ENCODE measurements at places on chromosomes 7 and 10.

GRCh38 chr7:140165422-140165821 lies 11.4 kb downstream of the KDM7A start:
- peak; percentile 66 for DNase-seq

- no peak for DNase-seq
Measured at GRCh38 chr7:55235115-55235514, 130.0 kb upstream of the LANCL2 start.

DNA sequence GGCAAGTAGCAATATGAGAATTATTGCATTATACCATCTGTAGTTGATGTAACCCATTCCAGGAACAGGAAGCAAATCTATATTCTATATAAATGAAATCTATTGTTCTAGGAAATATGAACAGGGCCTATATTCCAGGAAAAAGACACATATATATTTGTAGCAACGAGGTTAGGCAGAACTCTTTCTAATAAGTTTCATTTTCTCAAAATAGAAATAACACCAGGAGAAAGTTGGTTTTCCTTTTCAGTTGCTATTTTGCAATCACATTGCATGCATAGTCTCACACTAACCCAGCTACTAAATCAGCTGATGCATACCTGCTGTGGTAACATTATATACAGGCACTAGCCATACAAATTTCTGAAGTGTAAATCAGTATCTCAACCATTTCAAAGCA lies 6.2 kb upstream of the IFIT2 start:
- peak; percentile 60 for DNase-seq

GRCh38 chr10:103617602-103618385 lies 124.3 kb downstream of the NEURL1 start:
- DNase-seq = no peak

DNA sequence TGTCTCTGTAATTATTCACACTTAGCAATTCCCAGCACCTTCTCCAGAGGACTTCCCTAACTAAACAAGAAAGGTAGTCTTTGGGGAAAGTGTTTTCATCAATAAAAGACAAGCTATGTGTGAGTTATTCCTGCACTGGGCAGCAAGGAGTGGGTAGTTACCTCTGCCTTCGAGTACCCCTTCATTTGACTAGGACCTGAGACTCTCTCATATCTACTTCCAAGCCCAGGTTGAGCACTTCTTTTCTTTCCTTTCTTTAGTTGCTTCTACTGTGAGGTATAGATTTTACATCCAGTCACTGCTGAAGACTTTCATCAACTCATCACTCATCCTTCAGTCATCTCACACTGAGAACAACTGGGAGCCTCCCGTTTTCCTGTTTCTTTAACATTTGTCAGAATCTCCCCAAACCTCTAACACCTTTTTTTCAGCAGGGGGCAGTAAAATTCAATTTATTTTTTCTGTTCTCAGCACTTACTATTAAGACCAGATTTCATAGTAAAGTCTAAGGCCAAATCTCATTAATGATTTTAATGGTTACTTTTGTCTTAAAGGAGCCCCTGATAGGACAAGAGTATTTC lies 80.1 kb upstream of the PRSS1 start:
- DNase-seq = no peak

DNA sequence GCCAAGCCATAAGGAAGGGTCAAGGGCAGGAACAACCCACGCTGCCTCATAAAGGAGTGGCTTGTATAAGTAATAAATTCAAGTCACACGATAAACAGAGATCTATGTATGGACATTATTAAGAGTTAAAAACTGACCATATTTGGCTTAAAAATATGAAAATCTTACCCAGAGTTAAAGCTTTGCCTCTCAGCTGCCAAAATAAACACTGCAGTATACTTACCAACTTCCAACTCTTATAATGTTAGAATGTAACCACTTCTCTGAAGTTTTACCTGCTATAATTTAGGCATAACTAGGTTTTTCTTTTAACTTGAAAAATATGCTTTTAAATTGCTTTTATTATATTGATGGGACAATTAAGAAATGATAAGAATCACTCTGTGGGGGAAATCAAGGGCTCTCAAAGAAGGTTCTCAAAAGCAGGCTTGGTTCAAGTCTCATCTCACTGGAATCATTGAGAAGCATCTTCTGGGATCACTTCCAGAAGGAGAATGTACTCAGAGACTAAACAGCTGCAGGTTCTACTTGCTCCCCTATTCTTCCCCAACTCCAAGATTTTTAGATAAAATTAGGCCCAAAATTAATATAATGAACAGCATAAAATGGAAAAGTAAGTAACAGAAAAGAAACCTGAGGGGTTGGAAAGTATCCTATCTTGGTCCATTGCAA lies 16.1 kb upstream of the CAV2 start:
- no peak for DNase-seq

- DNase-seq = no peak
Measured at GRCh38 chr10:66455304-66455703, 470.5 kb upstream of the LRRTM3 start.

GRCh38 chr7:24434972-24435371 lies 138.3 kb upstream of the PALS2 start:
- DNase-seq = no peak

DNA sequence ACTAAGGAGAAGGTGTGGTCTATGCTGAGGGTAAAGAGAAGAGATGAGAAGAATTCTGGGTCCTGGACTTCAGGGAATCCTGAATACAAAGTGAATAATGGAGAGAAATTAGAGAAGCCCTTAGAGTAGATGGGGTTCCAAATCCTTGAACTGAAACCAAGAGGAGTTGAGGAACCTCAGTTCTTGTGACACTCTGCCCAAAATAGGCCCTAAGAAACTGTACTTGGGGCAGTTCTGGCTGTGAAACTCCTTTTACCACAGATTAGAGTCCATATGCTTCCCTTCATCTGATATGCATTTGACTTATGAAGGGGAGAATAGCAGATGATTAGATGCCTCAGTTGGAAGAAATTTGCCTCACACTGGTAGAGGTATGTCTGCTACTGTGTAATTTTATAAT lies 19.0 kb downstream of the TES start:
- DNase-seq = no peak

DNA sequence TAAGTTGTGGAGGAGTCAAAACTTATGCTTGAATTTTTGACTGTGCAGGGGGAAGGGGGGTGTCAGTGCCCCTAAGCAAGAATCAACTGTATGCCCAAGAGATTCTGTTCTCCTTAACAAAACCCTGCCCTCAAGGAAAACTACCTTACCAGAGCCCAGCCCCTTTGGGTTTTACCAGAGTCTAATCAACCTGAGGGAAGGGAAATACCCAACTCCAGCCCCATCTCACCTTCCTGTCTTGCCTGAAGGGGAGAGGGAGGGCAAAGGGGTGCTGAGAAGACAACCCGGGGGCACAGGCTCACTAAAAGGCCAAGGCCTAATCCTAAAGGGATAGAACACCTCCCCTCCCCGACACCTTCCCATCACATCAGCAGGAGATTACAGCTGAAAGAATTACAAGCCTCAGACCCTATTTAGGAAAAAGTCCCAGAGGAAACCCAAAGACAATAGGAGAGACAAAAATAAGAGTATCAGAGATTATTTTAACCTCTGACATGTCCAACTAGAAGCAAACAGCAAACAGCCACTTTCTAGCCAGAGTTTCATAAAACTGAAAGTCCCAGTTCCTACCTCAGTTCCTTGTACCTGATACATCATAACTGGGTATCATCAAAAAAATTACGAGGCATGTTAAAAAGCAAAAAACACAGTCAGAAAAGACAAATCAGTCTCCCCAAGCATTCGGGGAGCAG lies 26.8 kb upstream of the C7orf33 start:
- DNase-seq = no peak

DNA sequence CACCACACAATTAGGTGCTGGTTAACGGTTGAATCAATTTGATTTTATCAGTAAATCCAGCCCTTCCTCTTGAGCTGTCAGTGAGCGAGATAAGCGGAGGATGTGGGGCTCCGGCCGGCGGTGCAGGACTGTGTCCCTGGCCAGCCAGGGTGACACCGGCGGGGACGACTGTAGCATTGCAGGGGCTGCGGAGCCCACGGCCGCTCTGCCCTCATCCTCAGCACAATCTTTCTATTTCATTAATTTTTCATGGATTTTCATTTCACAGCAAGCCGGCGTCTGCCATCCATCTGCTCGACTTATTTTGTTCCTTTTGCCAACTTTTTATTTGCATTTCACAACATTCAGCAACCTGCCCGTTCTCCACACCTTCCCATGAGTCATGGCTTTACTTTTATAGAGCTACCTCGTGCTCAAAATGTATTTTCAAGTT lies 4.7 kb downstream of the ADARB2 start:
- no peak for DNase-seq

- no peak for DNase-seq
Measured at GRCh38 chr10:1035201-1035600, 9.5 kb upstream of the IDI2 start.

DNA sequence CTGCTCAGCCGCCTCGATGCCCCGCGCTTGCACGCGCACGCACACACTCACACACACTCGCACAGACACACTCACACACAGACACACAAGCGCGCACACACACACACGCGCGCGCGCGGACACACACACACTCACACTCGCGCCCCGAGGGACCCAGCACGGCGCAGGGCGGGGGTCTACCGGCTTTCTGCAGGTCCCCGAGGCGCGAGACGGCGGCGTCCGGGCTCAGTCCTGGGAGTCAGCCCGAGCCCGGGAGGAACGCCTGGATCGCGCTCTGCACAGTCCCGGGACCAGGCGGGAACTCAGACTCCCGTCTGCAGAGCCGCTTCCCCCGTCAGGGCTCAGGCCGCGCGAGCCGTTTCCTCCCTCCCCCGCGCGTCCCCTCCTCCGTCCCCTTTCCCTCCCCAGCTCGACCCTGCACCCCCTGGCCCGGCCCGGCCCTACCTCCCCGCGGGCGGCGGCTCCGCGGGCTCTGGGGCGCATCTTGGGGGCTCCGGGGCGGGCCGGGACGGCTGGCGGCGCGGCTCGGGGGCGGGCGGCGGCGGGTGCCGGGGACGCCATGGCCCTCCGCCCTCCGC lies 464 bp downstream of the DENND2A start:
- DNase-seq = no peak

DNA sequence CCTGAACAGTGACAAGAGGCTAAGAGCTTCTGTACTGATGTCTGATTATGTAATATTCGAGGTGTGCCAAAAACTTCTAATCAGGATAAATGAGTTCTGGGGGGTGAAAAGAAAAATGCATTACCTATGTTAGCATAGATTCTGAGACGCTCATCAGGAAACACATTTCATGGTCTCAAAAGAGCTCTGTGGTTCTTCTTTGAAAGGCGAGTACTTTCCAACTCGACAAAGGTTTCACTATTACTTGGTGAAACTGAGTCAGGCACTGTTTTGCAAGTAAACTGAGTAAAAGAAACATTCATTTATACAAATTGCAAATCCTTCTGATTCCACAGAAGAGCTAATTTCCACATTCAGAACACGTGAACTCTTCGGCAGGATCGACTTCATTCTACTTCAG lies 523.2 kb downstream of the GATA3 start:
- no peak for DNase-seq

GRCh38 chr10:80171248-80171660 lies 34.1 kb downstream of the ANXA11 start:
- DNase-seq = no peak

GRCh38 chr7:33698041-33698440 lies 207.3 kb upstream of the BMPER start:
- DNase-seq = no peak

GRCh38 chr7:74294191-74294998 lies 5.2 kb downstream of the CLIP2 start:
- DNase-seq = peak; percentile 70

GRCh38 chr7:153951316-153951715 lies 100.9 kb upstream of the DPP6 start:
- DNase-seq = no peak

DNA sequence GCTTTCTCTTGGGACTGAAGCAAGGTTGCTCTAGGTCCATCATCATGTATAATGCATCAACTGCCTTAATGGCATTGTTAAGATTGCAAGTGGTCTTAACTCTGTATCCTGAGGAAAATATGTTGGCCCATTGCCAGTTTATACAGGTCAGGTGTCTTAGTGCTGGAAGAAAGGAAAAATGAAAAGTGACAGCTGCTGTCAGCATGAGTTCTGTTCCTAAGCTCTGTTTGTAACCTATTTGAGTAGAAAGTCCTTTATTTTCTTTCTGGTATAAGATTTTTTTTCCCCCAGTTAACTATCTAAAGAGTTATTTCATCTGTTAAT lies 127.2 kb downstream of the SRI start:
- DNase-seq = no peak

GRCh38 chr10:132465889-132466519 lies 69.0 kb downstream of the PWWP2B start:
- no peak for DNase-seq

DNA sequence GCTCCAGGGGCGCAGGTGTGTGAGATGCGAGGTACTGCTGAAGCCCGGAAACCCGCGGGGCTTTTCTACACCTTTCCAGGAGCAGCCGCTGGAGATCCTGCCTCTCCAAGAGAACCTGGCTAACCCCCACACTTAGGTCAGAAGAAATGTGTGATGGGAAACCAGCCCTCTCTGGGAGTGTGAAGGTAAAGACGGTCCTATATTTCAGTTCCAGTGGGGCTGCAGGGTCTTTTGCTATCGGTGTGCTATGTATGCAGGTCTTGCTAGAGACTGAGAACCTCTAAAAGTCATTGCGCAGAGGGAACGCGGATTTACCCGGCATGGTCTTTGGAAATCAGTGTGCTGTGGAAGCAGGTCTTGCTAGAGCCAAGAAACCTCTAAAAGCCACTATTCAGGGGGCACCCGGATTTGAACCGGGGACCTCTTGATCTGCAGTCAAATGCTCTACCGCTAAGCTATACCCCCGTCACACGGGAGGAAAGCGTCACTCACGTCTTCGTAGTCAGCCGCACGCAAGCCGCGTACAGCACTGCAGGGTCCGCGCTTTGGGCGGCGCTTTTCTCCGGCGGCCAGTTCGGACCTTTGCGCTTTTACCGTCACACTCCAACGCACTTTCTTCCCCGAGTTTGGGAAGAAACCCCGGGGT lies 46.0 kb downstream of the ZNF777 start:
- DNase-seq = peak; percentile 16

DNA sequence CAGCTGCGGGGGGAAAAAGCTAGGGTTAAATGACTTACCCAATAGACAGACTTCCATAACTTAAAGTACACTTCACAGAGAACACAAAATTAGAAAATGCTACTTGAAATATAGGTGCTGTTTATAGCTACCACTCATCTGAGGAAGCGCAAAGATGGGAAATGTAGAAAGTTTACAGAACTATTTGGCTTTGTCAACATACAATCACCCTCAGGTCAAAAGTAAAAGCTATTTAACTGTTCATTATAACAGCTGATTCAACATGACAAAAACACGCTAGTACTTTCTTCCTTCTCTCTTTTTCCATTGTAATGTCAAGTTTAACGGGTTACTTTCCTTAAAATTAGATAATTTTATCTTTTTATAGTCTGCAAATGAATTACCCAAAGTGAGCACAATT lies 51.2 kb downstream of the PUS7 start:
- DNase-seq = no peak

DNA sequence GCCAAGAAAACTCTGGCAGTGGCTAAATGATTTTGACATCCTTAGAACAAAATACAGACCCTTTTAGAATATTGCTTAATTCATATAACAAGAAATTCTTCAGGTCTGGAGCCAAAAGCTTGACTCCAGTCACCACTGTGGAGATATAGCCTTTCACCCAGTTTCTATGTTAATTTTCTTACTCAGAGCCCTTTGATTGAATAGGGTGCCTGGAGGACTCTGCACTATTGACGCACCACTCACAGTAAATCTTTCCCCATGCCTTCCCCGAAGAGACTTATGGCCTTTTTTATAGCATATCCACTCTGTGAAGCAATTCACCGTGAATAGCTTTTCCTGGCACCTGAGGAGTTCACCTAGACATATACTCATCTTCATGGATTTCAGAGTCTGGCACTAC lies 613.8 kb downstream of the ZWINT start:
- no peak for DNase-seq

- no peak for DNase-seq
Measured at GRCh38 chr10:128166151-128166550, 39.9 kb upstream of the MKI67 start.
